ENCODE measurements at places on chromosomes 16 and 17.

DNA sequence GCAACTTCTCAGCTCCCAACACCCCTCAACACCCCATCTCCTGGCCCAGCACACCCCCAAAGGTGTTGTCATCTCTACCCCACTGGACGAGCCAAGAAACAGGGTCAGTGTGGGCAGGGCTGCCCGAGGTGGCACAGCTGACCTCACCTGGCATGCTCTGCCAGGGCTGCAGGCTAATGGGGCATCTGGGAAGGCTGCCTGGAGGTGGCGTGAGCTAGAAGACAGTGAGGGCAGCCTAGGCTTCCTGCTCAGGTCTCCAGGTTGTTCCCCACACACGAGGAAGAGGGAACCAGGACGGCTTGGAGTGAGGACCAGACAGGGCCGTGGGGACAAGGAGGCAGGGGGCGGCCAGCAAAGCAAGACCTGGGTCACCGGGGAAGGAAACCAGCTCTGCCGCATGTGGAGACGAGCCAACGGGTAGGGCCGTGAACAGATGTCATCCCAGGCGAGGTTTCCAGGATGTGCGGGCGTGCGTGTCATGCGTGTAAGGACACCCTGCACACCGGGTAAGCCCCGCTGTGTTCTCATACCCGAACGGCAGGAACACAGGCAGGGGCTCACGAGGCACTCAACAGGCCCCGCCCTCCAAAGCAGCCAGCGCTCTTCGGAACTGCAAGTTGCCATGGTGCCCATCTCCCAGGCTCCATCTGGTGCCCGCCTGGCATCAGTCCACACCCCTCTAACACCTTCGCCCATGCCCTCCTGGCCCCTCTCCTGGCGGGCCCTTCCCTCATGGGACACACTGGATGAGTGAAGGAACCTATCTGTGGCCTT is 29.6 kb upstream of the PVALEF start:
- no peak for DNase-seq

DNA sequence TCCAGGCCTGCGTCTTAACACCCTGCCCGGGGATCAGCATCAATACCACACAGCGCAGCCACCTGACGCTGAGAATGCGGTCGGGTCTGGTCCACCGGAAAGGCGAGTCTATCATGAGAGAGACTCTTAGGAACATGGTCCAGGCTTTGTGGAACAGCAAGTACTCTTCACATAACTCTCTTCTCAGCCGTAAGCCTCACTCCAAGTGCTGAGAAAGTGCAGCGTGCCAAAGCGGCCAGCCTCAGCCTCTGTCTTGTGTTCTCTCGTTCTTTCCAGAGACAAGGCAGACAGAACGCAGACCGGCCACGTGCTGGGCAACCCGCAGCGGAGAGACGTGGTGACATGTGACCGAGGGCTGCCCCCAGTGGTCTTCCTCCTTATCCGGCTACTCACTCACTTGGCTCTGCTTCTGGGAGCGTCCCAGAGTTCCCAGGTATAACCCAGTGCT is 34.4 kb upstream of the ENDOV start:
- DNase-seq = no peak

GRCh38 chr16:4792951-4793513 is 2.1 kb upstream of the SMIM22 start:
- no peak for DNase-seq

DNA sequence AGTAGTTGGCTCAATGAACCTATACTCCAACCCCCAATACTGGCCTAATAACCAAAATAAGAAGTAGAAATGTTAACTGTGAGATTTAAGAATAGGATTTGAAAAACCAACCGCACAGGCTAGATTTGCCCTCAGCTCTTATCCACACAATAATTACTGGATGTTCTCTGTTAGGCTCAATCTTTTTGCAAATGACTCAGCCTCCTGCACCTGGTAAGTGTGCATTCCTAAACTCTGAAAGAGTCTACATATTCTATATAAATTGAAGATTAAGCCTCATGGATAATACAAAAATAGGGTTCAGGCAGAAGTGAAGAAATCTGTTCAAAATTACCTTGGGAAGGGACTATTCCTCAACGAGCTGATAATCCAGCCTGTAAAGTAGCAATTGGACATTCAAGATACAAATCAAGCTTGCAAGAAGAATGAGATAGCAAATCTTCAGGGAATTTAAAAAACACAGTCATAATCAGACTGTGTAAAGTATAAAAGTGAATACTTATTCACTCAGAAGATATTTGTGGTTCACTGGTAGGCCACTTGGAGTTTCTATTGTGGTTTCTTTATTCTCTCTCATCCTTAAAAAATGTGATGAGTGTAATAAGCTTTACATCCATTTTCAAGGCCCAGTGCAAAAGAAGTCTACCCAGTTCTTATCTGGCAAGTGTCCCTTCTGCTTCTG is 931.9 kb upstream of the SOX9 start:
- DNase-seq = no peak

- DNase-seq = no peak
Measured at GRCh38 chr16:80288616-80289015, 252.2 kb upstream of the DYNLRB2 start.

GRCh38 chr16:9199311-9199710 is 107.9 kb downstream of the HAPSTR1 start:
- DNase-seq = no peak

DNA sequence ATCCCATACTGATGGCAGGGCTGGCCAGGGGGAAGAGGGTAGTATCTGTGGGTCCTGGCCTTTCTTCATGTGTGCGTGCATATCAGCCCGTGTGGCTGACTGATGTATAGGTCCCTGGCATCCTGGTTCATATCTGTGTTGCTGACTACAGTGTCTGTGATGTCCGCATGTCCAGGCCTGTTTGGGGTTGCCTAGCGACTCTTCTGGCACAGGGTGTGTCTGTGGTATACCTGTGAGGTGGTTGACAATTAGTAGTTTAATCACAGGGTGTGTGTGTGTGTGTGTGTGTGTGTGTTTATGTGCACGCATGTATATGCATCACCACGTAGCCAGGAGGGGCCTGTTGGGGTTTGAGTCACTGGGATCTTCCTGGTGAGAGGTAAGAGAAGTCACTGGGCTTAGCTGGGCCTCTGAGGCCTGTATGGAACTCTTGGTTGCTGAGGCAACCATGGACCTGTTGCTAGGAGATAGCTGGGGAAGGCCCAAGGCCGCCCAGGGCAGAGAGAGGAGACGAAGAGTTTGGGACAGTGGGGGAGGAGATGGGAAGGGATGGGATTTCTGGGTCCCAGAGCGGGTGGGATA is 603 bp upstream of the TMEM95 start:
- DNase-seq = no peak

GRCh38 chr16:2963723-2964474 is at the start of gene KREMEN2:
TSS of gene KREMEN2 (plus strand) at chr16:2964275. CDS start at chr16:2964521, 246 bp downstream.
- no peak for DNase-seq

DNA sequence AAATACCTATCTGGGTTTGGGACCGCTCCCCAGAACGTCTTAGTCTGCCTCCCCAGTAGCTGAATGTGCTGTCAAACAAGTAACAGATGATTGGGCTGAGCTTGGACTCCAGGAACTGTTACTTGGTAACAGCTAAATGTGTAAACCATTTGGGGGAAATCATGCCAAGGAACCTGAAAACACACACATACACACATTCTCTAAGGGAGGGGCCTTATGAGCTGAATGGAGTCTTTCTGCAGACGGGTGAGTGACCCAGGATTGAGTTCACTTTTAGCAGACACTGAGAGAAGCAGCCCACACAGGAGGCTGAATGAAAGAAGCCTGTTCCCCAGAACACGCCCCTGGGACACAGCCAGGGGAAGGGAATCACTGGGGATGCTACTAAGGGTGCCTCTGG is 1.6 kb downstream of the ACLY start:
- no peak for DNase-seq

- no peak for DNase-seq
Measured at GRCh38 chr16:47004652-47005051, 31.2 kb upstream of the DNAJA2 start.

GRCh38 chr16:30394592-30395154 is 547 bp upstream of the ZNF48 start:
- DNase-seq = no peak

GRCh38 chr17:50263331-50264262 is 10.7 kb upstream of the TMEM92 start:
- no peak for DNase-seq

DNA sequence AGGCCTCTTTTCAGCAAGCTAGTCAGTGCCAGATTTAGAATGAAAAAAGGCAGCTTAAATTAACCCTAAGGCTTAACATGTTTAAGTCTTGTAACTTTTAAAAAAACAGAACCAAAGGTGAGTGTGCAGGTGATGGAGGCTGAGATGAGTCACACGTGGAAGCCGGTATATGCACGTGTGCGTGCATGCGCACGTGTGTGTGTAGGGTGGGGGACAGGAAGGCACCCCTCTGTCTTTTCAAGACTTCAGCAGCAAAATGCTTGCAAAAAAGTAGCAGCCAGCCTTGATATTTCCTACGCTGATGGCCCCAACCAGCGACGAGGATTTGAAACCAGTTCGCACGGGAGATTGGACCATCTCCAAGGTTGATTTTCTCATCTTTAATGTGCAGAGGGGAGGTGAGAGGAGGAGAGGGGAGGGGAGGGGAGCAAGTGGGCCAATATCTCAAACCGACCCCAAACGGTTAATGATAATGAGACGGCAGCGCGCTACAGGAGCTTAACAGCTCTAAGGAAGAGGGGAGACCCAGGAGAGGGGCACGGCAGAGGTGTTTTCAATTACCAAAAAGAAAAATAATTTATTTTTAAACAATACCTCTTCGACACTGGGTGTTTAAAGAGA is 154.7 kb downstream of the ZNF423 start:
- DNase-seq = no peak

- DNase-seq = no peak
Measured at GRCh38 chr17:55388842-55389241, 32.8 kb downstream of the MMD start.

- DNase-seq = no peak
Measured at GRCh38 chr16:75062976-75063346, 53.6 kb downstream of the LDHD start.

All from stimulated activated CD8-positive, alpha-beta memory T cell treated with anti-CD3 and anti-CD28 coated beads, Interleukin-7, amount 100 ng/mL, for 24 hours (primary cell).